HEK293T (cell line): ENCODE measurements at places on chromosomes 11 and 22.

DNA sequence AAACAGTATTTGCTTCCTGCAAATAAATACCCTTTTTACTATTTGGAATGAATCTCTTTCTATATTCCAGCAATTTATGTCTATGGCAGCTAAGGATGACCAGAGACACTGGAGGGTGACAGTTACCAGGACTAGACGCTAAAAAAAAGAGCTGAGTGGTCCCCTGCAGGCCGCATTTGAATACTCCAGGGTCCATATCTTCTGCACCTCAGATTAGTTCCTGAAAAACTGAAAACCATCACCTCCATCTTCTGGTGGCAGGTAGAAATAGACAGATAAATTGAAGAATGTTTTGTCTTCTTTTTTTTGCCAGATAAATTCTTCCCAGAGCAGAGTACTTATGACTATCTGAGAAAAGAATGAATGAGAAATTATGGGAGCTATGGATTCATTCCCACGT is 145.6 kb downstream of the CSNK2A3 start:
- no peak for DNase-seq

GRCh38 chr22:19497245-19497644 is 17.5 kb downstream of the CDC45 start:
- no peak for DNase-seq

DNA sequence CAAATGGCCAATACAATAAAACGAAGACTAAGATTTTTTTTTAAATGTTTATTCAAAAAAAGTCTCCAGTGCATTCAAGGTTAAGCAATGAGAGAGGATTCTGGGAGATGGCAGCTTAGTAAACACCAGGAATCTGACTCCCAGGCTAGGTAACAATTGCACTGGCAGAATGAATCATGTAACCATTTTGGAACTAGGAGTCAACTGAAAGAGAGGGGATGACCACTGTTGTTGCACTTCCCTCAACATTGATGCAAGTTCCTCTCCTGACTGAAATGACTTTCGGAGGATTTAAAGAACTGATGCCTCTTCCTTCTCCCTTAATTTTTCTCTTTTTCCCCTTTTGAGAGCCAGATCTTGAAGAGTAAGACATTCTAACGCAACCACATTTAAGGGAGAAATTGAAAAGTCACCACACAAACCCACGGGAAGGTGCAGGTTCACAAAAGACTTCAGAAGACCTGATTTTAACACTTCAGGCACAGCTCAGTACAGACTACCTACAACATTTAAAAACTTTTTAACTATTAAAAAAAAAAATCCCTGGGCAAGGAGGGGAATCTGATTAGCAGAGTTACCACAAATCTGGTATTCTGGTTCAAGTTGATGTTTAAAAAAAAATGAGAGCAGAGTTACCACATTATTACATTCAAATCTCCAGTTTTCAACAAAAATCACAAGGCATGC is 56.8 kb downstream of the FCHSD2 start:
- DNase-seq: no peak

DNA sequence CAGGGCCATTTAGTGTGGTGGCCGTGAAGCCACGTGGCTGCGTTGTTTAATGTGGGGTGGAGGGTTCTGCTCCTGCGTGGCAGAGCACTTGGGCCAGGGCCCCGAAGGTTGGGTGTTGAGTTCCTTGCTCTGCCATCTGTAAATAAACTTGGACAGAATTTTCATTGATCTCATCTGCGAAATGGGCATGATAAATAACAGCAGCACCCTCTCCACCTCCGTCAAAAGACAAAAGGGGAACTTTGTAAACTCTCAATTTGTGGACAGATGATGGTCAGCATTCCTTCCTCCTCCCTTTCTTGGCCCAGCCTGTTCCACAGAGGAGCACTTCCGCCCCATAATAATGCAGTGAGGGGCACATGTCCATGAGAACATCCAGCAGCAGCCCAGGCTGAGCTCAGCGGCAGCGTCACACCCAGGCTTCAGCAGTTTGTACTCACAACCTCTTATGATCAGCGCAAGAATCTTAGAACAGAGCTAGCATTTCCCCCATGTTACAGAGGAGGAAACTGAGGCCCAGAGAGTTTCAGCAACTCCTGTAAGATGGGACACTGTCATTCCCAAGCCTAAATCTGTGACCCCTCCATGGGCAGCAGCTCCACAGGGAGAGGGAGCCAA is 874.5 kb downstream of the BRD1 start:
- DNase-seq: no peak

DNA sequence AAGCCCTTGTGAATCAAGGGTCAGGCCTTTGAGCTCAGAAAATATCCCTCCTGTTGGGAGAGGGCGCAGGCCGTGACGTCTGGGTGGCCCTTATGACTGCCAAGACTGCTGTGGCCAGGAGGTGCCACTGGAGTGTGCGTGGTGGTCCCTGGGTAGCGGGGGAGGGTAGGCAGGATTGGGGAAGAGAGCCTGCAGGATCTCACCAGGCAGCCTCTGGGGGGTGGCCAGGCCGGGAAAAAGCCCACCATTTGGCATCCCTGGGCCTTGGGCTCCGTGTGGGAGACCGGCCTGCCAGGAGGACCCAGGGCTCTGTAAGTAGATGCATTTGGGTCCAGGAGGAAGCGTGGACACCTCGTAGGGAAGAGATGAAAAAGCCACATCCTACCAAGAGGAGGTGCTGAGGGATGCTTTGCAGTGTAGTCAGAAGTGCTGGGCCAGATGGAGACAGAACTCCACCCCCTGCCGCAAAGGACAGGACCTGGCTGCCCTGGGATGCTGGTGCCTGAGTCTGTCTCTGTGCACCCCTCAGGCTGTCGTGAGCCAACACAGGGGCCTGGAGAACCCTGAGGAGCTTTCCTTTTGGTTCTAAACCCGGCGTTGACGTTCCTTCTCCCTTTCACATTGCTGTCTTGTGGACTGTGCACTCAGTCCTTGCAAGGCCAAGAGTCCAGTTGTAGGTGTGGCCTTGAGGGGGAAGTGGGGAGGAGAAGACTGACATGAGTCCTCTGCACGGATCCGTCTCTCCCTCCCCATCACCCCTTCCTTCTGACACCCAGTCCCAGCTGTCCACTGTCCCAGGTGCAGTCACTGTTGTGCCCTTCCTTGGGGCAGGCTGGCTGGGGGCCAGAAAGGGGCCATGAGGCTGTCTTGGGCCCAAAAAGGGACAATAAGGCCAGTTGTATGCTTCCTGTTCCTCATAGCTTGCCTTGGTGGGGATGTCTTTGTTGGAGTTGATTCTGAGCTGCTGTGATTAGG is 12.7 kb upstream of the MIEF1 start:
- no peak for DNase-seq

DNA sequence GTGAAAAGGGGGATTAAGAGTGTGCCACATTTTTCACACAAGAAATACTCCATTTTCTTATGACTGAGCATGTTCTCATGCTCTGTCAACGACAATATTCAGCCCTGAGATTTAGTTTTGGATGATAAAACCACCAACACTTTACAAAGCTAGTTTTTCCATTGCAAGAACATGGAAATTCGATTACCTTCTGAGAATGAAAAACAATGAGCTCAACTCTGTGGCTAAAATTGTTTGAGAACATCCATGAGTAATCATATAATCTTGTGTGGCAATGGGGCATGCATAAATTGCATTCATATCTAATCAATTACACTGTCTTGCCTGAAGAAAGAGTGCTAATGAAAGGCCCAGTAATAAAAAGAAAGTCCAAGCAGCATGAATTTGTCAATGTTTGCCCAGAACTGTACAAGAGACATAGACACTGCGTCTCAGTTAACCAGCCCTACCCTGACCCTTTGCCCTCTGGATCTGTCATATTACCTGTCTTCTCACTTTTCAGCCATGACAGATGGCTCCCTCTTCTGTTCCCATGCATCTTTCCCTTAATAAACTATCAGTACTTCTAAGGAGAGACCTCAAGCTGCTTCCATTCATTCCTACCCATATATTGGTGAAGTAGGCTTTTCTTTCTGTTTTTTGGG is 253.4 kb downstream of the FAM76B start:
- DNase-seq: no peak

DNA sequence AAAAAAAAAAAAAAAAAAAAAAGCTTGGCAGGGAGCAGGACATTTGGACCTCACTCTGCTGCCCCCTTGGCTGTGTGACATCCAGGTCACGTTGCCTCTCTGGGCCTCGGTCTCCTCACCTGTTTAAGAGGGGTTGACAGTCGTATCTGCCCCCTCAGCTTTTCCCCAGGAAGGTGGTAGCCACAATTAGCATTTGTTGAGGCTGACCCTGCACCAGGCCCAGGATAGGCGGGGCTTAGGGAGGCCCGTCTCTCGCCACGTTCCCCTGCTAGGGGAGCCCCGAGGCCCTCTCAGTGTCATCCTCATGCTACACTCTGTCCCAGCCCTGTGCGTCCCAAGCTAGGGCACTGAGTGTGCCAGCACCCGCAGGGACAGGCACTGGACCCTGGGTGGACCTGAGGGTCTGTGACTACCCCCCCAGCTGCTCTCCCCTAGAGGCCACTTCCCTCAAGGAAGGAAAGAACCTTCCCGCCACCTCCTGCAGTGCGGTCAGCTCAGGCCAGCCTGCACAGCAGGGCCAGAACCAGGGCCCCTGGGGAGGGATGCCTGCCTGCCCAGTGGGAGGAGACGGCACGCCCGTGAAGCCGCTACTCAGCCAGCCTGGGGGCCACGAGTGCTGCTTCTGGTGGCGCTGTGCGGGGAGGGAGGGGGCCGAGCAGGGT is 38.5 kb upstream of the PPARA start:
- DNase-seq: no peak

DNA sequence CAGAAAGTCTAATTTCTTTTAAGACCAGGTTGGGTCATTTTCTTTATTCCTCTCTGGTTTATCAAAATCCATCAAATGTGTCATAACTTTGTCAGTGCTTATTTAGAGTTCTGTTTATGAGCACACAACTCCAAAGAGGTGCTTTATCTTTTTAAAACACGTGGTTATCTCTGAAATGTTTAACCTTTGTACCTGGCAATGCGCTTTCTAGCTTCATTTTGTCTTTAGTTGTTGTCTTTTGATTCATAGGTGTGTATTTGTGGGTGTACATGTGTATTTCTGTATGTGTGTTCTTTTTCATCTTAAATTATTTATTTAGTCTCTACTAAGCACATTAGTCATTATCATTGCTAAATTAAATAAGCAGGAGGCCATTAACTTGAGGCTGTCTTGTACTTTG is 251.4 kb downstream of the JRKL start:
- DNase-seq: no peak
